ENCODE measurements at places on chromosomes 11 and 22. TPM values are rescaled to one million over a fixed set of nuclear protein-coding genes. Genes with fewer than 3 reads are reported as not detected.

Gene OR52B4
- not detected for total RNA-seq

Gene KRTAP5-1
- not detected for total RNA-seq

Gene SMTNL1
- total RNA-seq, result not detected

GRCh38 chr11:30729187-30729713 is 143.1 kb upstream of the MPPED2 start:
- no peaks in the 10 kb centered on the region for H3K27me3 ChIP-seq
- H3K4me3 ChIP-seq, result no peak overlapping the region
- H3K36me3 ChIP-seq, result no peaks in the 10 kb centered on the region
- no peaks in the 10 kb centered on the region for H3K4me1 ChIP-seq

GRCh38 chr22:40728731-40729189 is 49.5 kb downstream of the MCHR1 start:
- no peak for DNase-seq
- peaks cover 6% of the 10 kb centered on the region for H3K36me3 ChIP-seq
- H3K27me3 ChIP-seq, result no peaks in the 10 kb centered on the region
